ENCODE measurements at places on chromosomes 4 and X.

DNA sequence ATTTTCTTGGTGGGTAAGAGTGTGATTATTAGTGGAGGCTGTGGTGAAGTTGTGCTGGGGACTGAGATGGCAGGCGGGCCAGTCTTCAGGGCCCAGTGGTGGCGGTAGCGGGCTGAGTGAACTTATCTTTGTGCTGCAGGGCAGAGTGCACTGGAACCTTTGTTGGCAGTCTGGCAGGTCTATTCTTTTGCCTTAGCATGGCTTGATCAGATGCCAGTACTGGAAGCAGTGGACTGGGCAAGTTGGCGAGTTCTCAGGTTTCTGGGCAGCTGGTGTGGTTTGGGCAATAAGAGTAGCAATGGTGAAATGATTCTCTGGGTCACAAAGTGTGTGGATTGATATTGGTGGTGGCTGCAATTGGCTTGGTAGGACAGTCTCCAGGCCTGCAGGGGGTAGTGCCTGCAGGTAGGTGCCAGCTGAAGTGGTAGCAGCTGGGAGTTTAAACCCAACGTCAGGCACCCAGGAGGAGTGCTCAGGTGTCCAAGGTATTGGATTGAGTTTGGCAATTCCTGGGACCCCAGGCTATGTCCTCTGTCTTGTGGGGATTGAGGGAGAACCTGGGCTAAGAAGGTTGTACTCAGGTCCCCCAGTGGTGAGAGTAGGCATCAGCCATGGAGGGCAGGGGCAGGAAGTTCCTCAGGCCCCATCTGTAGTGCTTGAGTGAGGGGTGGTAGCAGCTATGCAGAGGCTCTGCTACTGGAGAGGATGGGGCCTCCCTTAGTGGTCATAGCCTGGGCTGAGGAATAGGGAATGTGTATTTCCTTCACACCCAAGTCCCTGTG lies 34.9 kb upstream of the SLC25A14 start:
- DNase-seq: no peak

DNA sequence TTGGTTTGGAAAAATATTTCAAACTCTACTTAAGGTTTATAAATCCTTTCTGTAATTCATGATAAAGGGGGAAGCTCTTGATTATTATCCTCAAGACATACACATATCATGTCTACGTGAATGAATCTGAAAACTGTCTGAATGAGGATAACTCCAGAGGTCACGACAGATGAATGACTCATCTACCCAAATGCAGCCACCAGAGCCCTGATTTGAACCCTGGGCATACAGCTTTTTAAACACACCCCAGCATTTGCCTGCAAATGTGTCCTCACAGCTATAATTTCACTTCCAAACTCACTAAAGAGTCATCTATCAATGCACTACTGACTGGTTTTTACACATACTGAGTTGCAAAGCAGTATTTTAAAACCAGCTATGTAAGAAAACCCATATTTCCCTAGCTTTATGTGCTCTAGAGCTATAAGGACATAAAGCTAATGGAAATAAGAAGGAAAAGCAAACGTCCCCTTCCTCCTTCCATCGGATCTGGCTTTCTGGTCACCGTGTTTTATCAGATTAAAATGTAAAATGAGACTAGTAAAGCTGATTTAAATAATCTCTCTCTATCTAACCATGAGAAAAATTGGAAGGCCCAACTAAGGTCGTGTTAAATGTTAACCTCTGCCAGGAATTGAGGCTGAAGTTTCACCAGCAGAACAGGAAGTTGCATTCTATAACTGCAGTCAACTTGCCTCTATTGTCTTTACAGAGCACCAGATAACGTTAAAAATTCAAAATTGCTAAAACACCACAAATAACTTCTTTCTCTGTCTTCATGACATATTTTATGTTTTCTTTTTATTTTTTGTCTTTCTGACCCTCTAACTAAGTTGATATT lies 63.1 kb upstream of the SPP1 start:
- DNase-seq: no peak

- DNase-seq: no peak
Measured at GRCh38 chrX:41449615-41450014, 2.5 kb downstream of the NYX start.

DNA sequence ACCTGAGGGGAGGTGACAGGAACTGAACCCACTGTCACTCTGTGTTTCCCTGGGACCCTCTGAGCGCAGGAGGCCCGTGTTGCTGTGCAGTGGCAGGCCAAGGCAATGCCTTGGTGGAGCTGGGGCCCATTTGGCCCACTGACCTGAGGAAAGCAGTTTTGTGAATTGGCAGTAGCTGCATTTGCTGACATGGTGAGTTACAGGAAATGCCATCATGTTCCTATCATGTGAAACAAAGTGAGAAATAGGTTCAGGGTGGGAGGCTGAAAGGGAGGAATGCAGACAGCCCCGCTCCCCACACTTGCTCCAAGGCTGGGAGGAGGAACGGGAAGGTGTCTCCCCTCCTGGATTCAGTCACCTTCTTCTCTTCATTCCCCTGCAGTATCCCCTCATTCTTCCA lies 146.1 kb downstream of the PTTG2 start:
- DNase-seq: no peak
